ENCODE measurements at places on chromosomes 12 and 14. TPM values are rescaled to one million over a fixed set of nuclear protein-coding genes. Genes with fewer than 3 reads are reported as not detected.

DNA sequence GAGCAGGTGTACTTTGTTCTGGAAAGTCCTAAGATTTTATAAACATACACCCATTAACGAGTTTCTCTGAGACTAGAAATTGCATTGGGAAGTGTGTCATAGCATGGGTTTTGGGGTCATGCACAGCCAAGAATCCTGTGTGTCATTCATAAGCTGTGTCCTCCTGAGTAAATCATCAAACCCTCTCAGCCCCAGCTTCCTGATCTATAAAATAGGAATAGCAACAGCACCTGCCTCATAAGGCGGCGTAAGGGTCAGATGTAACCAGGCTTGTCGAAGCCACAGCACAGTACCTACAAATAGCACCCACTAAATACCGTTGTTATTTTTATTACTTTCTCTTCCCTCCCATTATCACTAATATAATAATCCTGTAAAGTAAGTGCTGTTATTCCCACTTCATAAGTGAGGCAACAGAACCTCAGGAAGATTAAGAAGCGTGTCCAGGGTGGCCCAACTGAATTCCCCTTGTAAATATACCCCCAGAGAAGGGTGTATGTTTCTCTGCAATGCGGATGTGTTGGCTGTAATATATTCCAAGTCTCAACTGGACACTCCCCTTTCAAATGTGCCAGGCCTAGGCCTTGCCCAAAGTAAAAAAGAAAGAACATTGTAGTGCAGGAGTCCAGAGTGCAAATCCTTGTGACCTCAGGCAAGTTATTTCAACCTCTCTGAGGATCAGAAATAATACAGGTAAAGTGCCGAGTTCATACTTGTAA is 188.3 kb upstream of the BCL2L14 start:
- no peak overlapping the region for H3K4me3 ChIP-seq
- no peak for DNase-seq
- H3K36me3 ChIP-seq = peaks cover 70% of the 10 kb centered on the region
- H3K27ac ChIP-seq = no peak overlapping the region
- peaks cover 21% of the 10 kb centered on the region for H3K4me1 ChIP-seq

DNA sequence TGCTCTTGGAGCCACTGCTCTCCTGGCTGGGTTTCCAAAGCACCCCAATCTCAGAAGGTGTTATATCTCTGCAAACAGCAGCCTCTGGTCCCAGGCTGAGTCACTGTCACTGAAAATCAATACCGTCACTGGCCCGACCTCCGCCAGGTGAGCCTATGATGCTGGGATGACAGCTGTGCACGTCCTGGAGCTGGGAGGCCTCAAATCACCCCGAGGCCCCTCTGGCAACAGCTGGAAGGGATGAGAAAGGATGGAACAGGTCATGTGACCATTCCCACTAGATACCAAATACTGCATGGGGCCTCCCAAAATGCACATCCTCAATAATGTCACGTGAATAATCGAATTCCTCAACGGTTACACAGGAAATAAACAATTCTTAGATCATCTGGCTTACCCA is 190.8 kb downstream of the TTC7B start:
- no peak overlapping the region for H3K27ac ChIP-seq
- no peak overlapping the region for H3K4me3 ChIP-seq
- no peaks in the 10 kb centered on the region for H3K27me3 ChIP-seq
- no peak for DNase-seq
- H3K36me3 ChIP-seq = no peaks in the 10 kb centered on the region

DNA sequence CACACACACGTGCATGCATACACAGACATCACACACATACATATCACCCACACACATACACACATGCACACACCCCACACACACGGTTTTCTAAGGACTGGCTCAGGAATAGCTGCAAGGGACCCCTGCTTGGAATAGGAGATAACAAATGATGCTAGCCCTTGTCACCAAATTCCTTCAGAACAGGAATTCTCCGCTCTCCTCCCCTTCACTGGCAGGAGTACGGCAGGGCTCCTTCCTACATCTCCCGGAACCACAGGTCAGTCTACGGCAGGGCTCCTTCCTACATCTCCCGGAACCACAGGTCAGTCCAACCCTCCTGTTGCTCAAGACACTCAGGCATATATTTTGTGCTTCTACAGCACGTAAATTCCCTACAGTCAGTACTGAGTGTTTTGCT is 23.9 kb downstream of the PHLDA1 start:
- H3K27me3 ChIP-seq = peaks cover 3% of the 10 kb centered on the region
- H3K4me1 ChIP-seq = no peaks in the 10 kb centered on the region
- no peak overlapping the region for H3K4me3 ChIP-seq

DNA sequence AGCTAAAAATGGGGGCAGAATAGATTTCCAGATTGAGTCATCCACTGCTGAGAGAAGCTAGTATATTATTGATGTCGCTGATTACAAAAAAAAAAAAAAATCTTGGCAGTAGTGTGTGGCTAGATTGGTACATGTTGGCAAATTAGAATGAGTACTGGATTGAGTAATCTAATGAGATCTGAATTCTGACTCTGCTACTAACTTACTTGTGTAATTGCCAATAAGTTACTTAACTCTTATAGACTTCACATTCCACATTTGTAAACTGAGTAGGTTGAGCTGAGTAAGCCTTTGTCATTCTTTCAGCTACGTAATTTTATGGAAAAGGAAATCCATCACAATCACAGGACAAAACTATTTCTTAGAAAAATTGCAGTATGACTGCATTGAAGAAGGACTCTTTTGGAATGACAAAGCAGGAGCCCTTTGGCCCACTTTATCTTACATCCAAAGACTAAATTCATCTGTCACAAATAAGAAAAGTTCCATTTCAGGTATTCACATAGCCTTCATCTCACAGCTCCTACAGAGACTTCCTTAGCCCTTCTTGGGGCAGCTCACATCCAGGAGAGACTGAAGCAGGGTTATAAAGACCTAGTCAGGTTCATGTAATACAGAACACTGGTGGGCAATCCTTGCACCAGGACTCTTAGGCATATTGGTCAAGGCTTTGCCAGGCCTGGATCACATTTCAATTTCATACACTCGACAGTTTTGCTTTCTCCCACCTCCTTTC is 197.3 kb upstream of the CPNE8 start:
- no peak overlapping the region for H3K27ac ChIP-seq
- no peaks in the 10 kb centered on the region for H3K27me3 ChIP-seq
- H3K4me1 ChIP-seq = peaks cover 3% of the 10 kb centered on the region
- no peaks in the 10 kb centered on the region for H3K36me3 ChIP-seq
- DNase-seq = no peak
- no peak overlapping the region for H3K4me3 ChIP-seq

DNA sequence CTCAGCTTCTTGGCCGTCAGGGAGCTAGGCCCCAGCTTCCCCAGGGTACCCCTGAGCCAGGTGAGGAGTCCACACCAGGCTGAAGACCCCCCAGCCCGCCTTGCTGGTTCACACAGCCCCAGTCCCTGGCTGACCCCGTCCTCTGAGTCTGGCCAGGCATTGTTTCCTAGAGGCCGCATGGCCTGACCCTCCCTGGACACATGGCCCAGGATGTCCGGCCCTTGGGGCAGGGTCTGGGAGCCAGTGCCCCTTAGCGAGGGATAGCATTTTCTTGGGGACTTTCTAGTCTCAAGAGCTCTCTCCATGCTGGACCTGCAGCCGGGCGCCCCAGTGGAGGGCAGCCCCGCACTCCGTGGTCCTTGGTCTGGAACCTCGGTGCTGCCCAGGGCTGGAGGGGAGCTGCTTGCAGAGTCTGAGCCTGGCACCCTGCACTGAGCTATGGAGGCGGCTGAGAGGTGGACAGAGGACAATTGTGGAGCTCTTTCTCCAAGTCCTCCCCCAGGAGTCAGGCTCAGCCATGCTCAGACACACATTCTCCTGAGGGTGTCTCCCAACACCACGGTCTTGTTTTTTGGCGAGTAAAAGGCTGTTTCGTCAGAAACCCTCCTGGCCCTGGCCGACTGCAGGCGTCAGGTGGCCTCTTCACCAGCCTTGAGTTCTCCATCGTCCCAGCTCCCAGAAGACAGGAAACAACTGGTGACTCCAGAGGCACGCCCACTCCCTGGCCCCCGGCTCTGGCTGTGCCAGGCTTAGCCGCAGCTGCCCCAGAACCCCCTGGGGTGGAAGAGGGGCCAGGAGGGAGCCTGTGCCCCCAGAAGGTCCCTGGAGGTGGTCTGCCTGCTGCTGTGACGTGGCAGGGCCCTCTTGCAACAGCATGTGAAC is 17.6 kb upstream of the CRIP2 start:
- H3K36me3 ChIP-seq = peaks cover 17% of the 10 kb centered on the region
- no peak overlapping the region for H3K27ac ChIP-seq
- no peaks in the 10 kb centered on the region for H3K27me3 ChIP-seq
- H3K4me3 ChIP-seq = no peak overlapping the region

DNA sequence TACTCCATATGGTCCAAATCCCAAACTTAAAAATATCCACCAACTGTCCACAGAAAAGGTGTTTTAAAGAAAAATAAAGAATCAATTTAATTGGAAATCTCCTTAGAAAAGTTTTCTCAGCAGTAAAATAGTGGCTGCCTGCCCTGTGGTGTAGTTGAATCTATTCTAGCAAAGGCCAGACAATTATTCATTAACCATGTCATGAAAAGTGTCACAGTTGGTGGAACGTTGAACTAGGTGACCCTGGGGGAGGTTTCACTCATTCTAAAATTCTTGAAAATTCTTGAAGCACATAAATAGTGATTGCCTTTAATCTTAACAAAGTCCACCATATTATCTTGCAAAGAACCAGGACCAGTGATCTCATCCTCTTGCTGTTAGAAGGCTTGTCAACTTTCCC is 78.4 kb upstream of the GZMB start:
- no peaks in the 10 kb centered on the region for H3K36me3 ChIP-seq
- H3K4me3 ChIP-seq = no peak overlapping the region
- DNase-seq = no peak
- H3K27ac ChIP-seq = no peak overlapping the region
- H3K27me3 ChIP-seq = peaks cover 6% of the 10 kb centered on the region

- H3K27ac ChIP-seq = no peak overlapping the region
- no peaks in the 10 kb centered on the region for H3K4me1 ChIP-seq
- H3K36me3 ChIP-seq = no peaks in the 10 kb centered on the region
Measured at GRCh38 chr14:96091941-96092411, 52.8 kb downstream of the C14orf132 start.

The CLEC12A gene
- not detected for total RNA-seq

GRCh38 chr14:66939409-66939808 is 249.8 kb upstream of the GARIN2 start:
- no peak overlapping the region for H3K4me3 ChIP-seq
- no peak for DNase-seq
- no peaks in the 10 kb centered on the region for H3K4me1 ChIP-seq
- H3K27ac ChIP-seq = no peak overlapping the region
- no peaks in the 10 kb centered on the region for H3K27me3 ChIP-seq

DNA sequence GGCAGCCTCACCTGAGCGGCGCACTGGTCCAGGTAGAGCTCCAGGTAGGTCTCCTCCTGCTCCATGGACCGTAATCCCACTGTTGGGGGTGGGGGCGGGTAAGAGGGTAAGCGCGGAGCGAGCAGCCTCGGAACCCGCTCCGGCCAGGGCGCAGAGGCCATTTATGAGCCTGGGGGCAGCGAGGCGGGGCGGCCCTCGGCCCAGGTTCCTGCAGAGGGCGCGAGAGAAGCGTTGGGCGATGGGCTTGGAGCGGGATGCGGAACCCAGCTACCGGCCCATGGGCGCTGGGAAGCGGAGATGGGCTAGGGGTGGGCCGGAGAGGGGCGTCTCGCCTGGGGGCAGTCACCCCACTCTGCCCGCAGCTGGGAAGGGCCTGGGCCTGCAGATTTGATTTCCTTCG is at the start of gene TBPL2:
Gene TBPL2, minus strand, starts transcription at position 232 of the 400 bp plus-strand sequence. Its CDS starts 167 bp downstream, at position 65.
- no peaks in the 10 kb centered on the region for H3K27me3 ChIP-seq
- H3K4me3 ChIP-seq = no peak within 1 kb of the TSS
- H3K4me1 ChIP-seq = no peaks in the 10 kb centered on the region
- H3K36me3 ChIP-seq = no peaks in the 10 kb centered on the region
- no peak within 1 kb of the TSS for H3K27ac ChIP-seq
- no peak for DNase-seq

Measured in activated CD4-positive, alpha-beta memory T cell treated with anti-CD3 and anti-CD28 coated beads for 36 hours (primary cell).